ENCODE measurements at places on chromosomes 7 and 10.
A peak's percentile ranks its signal among the peaks of the same experiment; 100 is the strongest.

GRCh38 chr10:73529089-73529832 is 33.4 kb upstream of the PPP3CB start:
- no peak overlapping the region for H3K27ac ChIP-seq
- peaks cover 70% of the 10 kb centered on the region for H3K36me3 ChIP-seq
- H3K4me1 ChIP-seq, result no peaks in the 10 kb centered on the region
- H3K27me3 ChIP-seq, result no peaks in the 10 kb centered on the region
- no peak overlapping the region for H3K4me3 ChIP-seq

GRCh38 chr7:17680026-17680425 is 260.3 kb downstream of the SNX13 start:
- no peak overlapping the region for H3K4me3 ChIP-seq
- H3K36me3 ChIP-seq, result no peaks in the 10 kb centered on the region
- no peak overlapping the region for H3K27ac ChIP-seq
- DNase-seq, result peak; percentile 65
- peaks cover 35% of the 10 kb centered on the region for H3K4me1 ChIP-seq
- no peaks in the 10 kb centered on the region for H3K27me3 ChIP-seq

GRCh38 chr7:123241809-123242208 is 42.0 kb upstream of the SLC13A1 start:
- H3K4me1 ChIP-seq, result no peaks in the 10 kb centered on the region
- no peaks in the 10 kb centered on the region for H3K27me3 ChIP-seq
- no peak for DNase-seq

- H3K27ac ChIP-seq, result no peak overlapping the region
- H3K4me1 ChIP-seq, result peaks cover 6% of the 10 kb centered on the region
- no peaks in the 10 kb centered on the region for H3K27me3 ChIP-seq
Measured at GRCh38 chr10:27147701-27148100, 6.5 kb downstream of the YME1L1 start.

- H3K4me3 ChIP-seq, result no peak overlapping the region
- no peak for DNase-seq
- H3K27ac ChIP-seq, result no peak overlapping the region
- H3K4me1 ChIP-seq, result no peaks in the 10 kb centered on the region
- no peaks in the 10 kb centered on the region for H3K36me3 ChIP-seq
Measured at GRCh38 chr10:52877451-52877850, 104.9 kb upstream of the MBL2 start.

DNA sequence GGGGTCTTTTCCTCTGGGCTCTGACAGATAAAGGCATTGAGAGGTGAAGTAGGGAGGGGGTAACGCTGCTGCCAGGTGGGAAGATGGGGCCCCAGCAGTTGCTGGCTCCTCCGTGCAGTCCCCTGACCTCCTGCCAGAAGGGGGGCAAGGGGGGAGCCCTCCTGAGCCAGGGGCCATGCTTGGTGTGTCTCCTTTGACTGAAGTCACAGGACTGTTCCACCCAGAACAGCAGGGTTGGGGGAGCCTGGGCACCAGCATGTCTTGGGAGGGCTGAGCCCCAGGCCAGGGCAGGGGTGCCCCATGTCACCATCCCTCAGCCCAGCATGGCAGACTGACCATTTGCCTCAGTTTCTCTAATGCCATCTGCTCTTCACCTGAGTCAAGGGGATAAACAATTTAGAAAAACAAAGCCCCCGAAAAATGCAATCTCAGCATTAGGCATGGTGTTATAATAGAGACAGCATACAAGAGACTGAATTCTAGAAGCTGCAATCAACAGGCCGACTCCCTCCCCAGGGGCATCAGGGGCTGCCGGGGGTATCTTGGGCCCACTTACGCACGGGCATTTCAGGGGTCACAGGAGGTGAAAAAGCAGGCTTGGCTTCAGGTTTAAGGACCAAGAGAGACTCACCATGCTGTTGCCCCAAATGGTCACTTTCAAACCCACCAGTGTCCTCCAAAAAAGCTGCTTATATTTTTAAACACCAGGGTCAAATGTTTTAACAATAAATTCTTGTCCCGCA is 108.6 kb upstream of the GPR26 start:
- no peak for DNase-seq
- no peak overlapping the region for H3K4me3 ChIP-seq
- no peaks in the 10 kb centered on the region for H3K36me3 ChIP-seq
- H3K27me3 ChIP-seq, result peaks cover 4% of the 10 kb centered on the region

DNA sequence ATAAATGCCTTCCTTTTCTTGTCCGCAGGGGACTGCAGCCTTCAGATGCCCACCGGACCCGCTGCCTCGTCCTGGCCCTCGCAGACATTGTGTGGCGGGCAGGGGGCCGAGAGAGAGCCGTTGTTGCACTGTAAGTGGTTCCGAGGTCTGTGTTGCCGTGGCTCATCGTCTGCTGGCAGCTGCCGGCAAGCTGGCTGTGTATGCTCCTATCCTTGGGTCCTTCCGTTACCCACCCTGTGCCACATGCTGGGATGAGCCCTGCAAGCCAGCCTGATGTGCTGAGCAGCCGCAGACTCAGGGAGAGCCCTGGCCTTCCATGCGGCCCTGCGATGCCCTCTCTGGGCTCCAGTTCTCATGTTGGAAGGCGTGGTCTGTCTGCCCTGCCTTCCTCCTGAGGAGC is 61.2 kb upstream of the AQP1 start:
- no peak overlapping the region for H3K27ac ChIP-seq
- H3K36me3 ChIP-seq, result peaks cover 10% of the 10 kb centered on the region
- H3K27me3 ChIP-seq, result no peaks in the 10 kb centered on the region
- peaks cover 73% of the 10 kb centered on the region for H3K4me1 ChIP-seq
- no peak for DNase-seq

DNA sequence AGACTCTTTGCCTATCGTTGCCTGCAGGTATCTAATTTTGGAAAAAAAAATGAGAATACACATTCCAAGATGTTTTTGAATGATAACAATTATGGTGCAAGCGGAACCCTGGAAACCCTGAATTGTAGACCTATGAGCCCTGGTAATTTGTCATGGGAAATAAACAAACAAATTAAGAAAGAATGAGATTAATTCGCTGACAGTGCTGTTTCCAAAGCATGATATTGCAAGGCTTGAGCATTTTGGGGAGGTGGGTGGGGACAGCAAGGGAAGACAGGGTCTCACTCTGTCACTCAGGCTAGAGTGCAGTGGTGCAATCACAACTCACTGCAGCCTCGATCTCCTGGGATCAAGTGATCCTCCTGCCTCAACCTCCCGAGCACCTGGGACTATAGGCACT is 900.3 kb downstream of the IPMK start:
- H3K27me3 ChIP-seq, result no peaks in the 10 kb centered on the region
- no peaks in the 10 kb centered on the region for H3K4me1 ChIP-seq
- H3K4me3 ChIP-seq, result no peak overlapping the region
- DNase-seq, result no peak
- no peak overlapping the region for H3K27ac ChIP-seq
- H3K36me3 ChIP-seq, result no peaks in the 10 kb centered on the region

- H3K36me3 ChIP-seq, result no peaks in the 10 kb centered on the region
- H3K4me1 ChIP-seq, result peaks cover 8% of the 10 kb centered on the region
- no peak for DNase-seq
- no peak overlapping the region for H3K27ac ChIP-seq
Measured at GRCh38 chr7:134289423-134289822, 27.3 kb downstream of the SLC35B4 start.

- H3K36me3 ChIP-seq, result peaks cover 11% of the 10 kb centered on the region
- H3K27me3 ChIP-seq, result no peaks in the 10 kb centered on the region
- H3K27ac ChIP-seq, result peak overlapping the region; percentile 97
- peak overlapping the region; percentile 85 for H3K4me3 ChIP-seq
- H3K4me1 ChIP-seq, result no peaks in the 10 kb centered on the region
- no peak for DNase-seq
Measured at GRCh38 chr10:23439452-23439960, 631 bp downstream of the OTUD1 start.

GRCh38 chr7:139706837-139707236 is 71.0 kb downstream of the HIPK2 start:
- no peak for DNase-seq
- H3K27me3 ChIP-seq, result no peaks in the 10 kb centered on the region
- no peak overlapping the region for H3K4me3 ChIP-seq
- H3K36me3 ChIP-seq, result peaks cover 24% of the 10 kb centered on the region
- peaks cover 8% of the 10 kb centered on the region for H3K4me1 ChIP-seq
- H3K27ac ChIP-seq, result no peak overlapping the region

DNA sequence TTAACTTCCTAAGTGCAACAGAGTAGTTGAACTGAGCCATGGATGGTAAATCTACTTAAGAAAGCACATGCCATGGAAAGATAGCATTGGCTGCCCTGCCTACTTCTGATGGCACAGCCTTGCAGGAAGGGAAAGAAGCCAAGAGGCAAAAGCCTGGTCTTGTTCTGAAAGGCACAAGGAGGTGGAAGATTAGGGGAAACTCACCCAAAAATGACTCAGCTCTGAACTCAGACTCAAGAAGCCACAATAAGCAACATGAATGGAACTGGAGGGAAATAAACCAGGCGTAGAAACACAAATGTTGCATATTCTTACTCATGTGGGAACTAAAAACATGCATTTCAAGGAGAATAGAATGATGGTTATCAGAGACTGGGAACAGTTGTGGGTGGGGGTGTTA is 20.8 kb upstream of the ALOX5 start:
- no peak overlapping the region for H3K27ac ChIP-seq
- H3K36me3 ChIP-seq, result no peaks in the 10 kb centered on the region
- no peak overlapping the region for H3K4me3 ChIP-seq
- DNase-seq, result no peak

DNA sequence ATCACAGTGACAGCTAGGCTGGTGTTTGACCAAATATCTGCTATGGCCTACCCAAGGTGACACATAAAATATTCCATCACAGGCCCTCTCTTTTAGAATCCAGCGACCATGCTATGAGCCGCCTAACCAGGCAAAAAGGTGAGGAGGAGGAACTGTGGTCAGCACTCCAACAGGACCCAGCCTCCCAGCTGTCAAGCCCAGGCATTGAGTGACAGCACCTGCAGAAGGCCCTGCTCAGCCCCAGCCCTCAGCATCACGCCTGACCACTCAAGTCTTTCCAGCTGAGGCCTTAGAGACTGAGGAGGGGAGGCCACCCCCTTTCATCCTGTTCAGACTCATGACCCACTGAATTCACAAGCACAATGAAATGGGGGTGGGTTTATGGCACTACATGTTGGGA is 43.0 kb downstream of the CXCL12 start:
- no peaks in the 10 kb centered on the region for H3K4me1 ChIP-seq
- H3K36me3 ChIP-seq, result no peaks in the 10 kb centered on the region
- no peaks in the 10 kb centered on the region for H3K27me3 ChIP-seq
- H3K27ac ChIP-seq, result no peak overlapping the region
- no peak overlapping the region for H3K4me3 ChIP-seq

GRCh38 chr10:81472927-81473470 is 402.0 kb upstream of the NRG3 start:
- no peak overlapping the region for H3K4me3 ChIP-seq
- no peaks in the 10 kb centered on the region for H3K36me3 ChIP-seq
- no peaks in the 10 kb centered on the region for H3K27me3 ChIP-seq
- H3K27ac ChIP-seq, result no peak overlapping the region
- DNase-seq, result no peak

DNA sequence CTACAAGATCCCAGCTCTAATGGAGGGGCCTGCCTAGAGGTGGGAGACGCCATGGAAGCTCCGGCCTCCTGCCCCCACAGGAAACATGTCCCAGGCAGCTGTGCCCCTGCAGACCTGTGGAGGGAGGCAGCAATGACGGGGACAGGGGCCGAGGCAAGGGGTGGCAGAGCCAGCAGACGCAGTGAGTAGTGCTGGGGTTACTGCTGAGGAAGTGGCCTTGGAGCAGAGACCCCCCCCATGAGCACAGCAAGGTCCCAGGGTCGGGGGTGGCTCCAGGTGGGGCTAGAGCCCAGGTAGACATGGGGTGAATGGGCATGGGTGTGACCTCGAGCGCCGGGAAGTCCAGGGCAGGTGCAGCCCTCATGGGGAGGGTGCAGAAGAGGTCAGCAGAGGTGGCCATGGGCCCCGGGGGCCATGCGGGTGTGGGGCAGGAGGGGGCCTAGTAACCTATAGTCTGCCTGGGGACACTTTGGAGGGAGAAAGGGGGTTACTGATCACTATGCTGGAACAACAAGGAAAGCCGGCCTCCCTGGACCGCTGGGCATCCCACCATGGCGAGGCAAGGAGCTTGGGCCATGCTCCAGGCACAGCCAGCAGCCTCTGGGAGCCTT is 45.5 kb downstream of the JAKMIP3 start:
- H3K36me3 ChIP-seq, result no peaks in the 10 kb centered on the region
- no peak overlapping the region for H3K27ac ChIP-seq
- no peak for DNase-seq
- H3K4me3 ChIP-seq, result no peak overlapping the region
- no peaks in the 10 kb centered on the region for H3K4me1 ChIP-seq

GRCh38 chr10:84269773-84270172 is 24.9 kb downstream of the RGR start:
- H3K4me3 ChIP-seq, result no peak overlapping the region
- no peaks in the 10 kb centered on the region for H3K27me3 ChIP-seq
- H3K27ac ChIP-seq, result no peak overlapping the region
- no peaks in the 10 kb centered on the region for H3K4me1 ChIP-seq
- DNase-seq, result no peak
- no peaks in the 10 kb centered on the region for H3K36me3 ChIP-seq

DNA sequence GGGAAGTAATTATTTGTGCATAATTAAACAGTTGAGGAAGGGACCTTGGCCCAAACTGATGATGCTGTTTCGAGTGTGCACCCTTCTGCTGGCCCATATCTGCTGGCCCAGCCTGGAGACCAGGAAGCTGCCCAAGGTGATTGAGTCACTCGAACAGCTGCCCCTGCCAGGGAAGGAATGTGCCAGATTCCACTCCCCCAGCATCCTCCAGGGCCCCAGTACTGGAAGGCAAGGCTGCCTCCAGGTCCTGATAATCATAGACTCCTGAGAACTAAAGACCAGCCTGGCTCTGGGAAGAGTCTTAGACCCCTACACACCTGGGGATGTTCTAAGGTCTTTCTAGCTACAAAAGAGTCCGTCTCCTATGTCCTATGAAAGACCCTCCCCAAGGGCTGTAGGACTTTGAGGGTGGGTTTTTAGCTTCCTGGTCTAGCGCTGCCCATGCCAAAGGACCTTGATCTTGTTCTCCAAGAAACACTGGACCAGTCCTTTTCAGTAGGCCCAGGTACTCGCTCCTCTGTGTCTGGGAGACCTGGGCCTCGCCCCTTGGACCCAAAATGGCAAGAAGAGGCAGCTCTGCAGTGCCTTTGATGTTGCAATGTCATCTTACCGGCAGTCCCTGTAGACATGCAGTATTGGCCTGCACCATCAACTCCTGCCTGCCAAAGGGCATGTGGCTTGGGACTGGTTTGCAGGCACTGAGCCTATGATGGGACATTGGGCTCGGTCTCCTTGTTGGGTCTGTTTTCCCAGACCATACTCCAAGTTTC is 103.2 kb upstream of the GPR26 start:
- no peak overlapping the region for H3K4me3 ChIP-seq
- H3K27me3 ChIP-seq, result no peaks in the 10 kb centered on the region
- DNase-seq, result no peak
- H3K4me1 ChIP-seq, result no peaks in the 10 kb centered on the region
- no peaks in the 10 kb centered on the region for H3K36me3 ChIP-seq

All from tibial nerve (tissue), 4 donors.